CD4-positive, alpha-beta T cell treated with Interferon alpha-2 for 1 hour (primary cell): ENCODE measurements at places on chromosomes 5 and 9.

DNA sequence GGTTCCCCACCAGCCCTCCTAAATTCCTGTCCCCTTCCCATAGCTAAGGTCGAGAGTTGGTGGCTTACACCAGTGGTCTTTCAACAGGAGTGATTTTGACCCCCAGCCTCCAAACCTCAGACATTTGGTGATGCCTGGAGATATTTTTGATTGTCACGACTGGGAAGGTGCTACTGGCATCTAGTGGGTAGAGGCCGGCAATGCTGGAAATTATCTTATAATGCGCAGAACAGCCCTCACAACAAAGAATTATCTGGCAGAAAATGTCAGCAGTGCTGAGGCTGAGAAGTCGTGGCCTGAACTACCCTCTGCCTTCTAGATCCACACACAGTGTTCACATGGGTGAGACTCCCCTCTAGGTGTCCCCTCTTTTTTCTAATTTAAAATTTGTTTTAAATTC is 69.6 kb downstream of the IL31RA start:
- DNase-seq, result no peak

DNA sequence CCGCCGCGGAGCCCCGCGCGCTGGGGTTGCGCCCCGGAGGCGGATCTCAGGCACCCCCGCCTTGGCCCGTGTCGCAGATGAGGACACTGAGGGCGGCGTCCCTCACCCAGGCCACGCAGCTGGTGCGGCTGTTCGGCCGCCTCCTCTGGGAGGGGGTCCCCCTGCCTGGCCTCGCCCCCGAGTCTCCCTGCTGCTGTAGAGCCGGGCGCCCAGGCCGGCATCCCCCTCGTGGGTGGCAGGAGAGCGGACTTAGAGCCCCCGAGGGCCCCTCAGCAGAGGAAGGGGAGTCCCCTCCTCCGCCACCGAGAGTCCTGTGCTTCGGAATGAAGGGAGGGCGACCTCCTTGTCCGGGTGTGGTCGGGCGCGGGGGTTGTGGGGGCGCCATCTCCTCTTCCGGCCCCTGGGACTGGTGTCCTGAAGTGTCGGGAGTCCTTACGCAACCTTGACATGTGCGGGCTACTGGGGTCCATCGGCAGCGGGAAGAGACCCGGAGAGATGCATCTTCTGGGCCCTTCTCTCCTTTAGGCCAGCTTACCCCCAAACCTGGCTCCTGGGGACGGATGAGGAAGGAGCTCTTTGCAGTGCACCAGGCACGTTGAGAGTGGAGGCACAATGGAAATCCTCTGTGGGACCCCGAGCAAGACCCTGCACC is 11.7 kb upstream of the EXOSC2 start:
- no peak for DNase-seq

- no peak for DNase-seq
Measured at GRCh38 chr9:129725795-129726251, 27.0 kb downstream of the PTGES start.

DNA sequence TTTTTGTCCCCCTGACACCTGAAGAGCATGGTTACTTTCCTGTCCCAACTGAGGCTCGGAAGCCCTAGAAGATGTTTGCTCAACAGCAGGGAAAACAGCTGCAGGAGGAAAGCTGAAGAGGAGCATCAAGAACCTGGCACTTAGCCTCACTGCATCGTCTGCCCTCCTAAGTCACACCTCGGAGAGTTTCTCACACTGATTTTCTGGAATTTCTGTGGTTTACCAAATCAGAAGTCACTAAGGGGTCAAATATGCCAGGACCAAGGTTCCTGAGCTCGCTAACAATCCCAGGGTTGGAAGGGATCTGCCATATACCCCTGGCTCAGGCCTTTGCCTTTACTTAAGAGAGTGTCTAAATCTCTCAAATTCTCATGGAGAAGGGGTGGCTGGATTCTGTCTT is 5.3 kb downstream of the IL12B start:
- no peak for DNase-seq

- no peak for DNase-seq
Measured at GRCh38 chr5:14569948-14570691, 11.5 kb upstream of the OTULINL start.

GRCh38 chr9:94951324-94952135 is 225.0 kb downstream of the AOPEP start:
- DNase-seq, result peak; percentile 13

DNA sequence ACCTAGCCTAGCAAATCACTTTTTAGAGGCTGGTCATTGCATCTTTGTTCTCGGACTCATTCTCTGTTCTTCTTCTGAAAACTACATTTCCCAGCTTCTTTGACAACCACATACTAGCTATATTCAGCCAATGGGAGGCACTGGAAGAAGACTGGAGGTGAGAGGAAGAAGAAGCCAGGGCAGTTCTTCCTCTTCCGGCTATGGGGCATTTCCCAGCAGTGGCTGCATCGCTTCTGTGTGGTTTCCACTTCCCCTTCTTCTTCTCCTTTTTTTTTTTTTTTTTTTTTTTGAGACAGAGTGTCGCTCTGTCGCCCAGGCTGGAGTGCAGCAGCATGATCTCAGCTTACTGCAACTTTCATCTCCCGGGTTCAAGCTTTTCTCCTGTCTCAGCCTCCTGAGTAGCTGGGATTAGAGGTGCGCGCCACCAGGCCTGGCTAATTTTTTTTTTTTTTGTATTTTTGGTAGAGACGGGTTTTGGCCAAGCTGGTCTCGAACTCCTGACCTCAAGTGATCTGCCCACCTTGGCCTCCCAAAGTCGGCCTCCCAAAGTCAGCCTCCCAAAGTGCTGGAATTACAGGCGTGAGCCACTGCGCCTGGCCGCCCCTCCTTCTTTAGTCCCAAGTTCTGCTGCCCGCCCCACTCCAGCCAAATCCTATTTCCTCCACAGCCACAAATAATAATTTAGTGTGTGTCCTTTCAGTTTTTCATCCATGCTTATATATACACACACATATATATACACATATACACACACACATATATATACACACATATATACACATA is 6.9 kb upstream of the UBAP1 start:
- peak; percentile 89 for DNase-seq

GRCh38 chr5:54526604-54527288 is 9.2 kb downstream of the SNX18 start:
- no peak for DNase-seq

GRCh38 chr5:38468202-38468673 is 88.2 kb downstream of the LIFR start:
- DNase-seq, result no peak

DNA sequence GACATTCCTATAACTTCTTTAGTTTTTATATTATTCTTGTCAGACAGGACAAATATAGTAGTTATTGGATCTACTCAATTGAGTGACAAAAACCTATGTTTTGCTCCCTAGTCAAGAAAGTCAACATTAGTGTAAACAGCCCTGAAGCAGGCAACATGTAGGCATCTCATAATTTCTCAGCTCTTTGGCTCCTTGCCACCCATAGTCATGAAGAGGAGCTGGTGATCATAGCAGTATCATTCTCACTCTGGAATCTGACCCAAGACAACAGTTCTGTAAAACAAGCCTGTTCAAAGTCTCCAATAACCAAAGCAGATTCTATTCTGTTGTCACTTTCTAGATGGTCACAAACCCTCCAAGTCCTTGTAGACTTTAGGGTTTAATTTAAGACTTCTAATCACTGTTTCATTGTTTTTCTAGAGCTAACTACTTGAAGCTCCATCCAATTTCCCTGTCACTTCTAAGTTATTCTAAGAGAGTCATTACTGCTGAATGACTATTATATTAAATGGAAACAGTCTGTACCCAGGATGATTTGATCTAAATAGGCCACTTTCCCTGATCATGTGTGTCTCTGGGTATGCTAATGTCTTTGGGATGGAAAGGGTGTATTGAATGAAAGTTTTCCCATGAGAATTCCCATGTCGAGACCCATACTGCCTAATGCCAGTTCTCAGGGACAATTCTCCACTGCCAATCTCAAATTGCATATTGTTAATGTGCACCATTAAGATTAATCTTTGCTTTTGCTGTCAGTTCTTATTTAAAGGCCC is 533.3 kb downstream of the ACTL7B start:
- DNase-seq, result no peak

- DNase-seq, result no peak
Measured at GRCh38 chr5:149224282-149224681, 47.4 kb upstream of the AFAP1L1 start.

DNA sequence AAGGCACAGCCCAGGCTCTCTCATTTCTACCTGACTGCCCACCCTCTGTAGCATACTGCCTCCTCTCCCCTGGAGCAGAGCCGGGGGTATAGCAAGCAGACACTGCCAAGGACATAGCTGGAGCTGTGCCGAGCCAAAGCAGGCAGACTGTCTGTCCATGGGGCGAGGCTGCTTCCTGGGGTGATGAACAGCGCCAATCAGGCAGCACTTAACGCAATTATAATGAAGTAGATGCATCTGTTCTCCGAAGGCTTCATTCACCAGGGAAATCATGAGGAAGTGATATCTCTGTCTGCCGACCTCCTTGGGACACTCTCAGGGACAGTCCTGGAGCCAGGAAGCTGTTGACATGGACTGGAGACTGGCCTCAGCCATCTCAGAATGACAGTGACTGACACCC is 230.7 kb downstream of the ASTN2 start:
- DNase-seq, result no peak

DNA sequence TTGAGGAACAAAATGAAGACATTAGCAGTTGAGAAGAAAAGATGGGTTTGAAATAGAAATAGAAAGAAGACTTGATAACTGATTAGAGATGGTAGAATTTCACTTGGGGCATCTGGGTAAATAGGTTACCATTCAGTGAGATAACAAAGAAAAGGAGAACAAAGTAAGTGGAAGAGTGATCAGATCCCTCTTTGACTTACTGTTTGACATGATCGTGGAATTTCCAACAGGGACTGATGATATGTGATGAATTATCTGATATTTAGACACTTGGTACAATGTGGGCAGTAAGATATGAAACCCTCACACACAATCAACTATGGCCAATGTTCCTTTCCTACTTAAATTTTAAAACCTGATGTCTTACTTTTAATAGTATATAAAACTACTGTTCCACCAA is 70.1 kb upstream of the STARD4 start:
- no peak for DNase-seq

GRCh38 chr5:57396701-57397100 is 85.9 kb downstream of the ACTBL2 start:
- no peak for DNase-seq

DNA sequence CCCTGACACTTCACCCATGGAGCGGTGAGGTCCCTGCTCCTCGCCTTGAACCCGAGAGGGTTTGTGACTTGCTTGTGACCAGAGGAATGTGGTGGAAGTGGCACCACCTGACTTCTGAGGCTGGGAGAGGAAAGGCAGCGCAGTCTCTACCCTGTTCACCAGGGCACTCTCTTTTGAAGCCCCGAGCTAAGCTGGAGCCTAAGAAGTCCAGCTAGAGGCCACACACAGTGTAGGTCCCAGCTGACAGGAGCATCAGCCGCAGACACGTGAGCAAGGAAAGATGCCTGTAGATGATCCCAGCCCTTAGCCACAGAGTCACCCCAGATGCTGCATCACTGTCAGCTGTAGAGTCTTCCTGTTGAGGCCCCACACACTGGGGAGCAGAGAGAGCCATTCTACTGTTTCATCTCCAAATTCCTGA is 1.7 kb upstream of the ANGPTL2 start:
- no peak for DNase-seq

- no peak for DNase-seq
Measured at GRCh38 chr5:162193012-162193411, 125.4 kb downstream of the GABRG2 start.

DNA sequence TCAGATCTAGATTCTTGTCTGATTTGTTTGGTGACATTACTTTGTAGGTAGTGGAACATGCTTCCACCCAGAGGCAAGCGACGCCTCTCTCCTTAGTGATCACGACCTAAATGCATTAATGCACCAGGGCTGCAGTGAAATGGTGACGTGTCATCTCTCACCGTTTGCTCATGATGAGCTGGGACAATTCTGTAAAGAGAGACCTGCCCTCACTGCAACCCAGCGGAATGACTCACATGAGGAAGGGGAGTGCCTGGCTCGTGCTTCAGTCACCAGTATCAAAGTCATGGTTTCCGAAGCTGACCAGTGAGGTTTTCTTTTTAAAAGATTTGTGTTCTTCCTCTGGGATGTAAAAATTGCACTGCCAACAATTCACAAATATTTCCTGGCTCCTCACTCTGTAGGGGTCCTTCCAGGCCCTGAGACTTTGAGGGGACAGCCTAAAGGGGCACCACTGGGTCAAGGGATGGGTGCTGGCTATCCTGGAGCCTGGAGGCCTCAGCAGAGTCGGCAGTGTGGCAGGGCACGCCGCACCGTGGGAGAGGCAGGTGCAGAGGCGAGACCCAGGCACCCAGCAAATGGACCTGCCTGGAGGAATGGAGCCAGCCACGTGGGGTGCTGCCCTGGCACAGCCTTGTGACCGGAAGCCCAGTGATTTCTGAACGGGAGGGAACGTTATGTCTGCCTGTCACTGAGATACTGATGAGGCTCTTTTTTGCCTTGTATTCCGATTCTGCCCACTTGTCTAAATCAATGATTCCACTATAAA is 17.3 kb downstream of the QSOX2 start:
- no peak for DNase-seq

- DNase-seq, result peak; percentile 43
Measured at GRCh38 chr5:141623186-141623585, 4.4 kb upstream of the DIAPH1 start.

GRCh38 chr9:89613912-89614892 is 9.4 kb downstream of the GADD45G start:
- no peak for DNase-seq

DNA sequence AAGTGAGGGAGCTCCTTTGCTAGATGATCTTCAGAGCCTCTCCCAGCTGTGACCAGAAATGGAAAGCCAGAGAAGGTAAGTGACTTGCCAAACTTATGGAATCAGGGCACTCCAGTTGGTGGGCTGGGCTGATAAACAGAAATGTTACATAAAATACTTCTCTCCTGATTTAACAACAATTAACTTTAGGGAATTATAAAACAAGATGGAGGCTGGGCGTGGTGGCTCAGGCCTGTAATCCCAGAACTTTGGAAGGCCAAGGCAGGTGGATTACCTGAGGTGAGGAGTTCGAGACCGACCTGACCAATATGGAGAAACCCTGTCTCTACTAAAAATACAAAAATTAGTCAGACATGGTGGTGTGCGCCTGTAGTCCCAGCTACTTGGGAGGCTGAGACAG is 899 bp upstream of the MED10 start:
- DNase-seq, result no peak

DNA sequence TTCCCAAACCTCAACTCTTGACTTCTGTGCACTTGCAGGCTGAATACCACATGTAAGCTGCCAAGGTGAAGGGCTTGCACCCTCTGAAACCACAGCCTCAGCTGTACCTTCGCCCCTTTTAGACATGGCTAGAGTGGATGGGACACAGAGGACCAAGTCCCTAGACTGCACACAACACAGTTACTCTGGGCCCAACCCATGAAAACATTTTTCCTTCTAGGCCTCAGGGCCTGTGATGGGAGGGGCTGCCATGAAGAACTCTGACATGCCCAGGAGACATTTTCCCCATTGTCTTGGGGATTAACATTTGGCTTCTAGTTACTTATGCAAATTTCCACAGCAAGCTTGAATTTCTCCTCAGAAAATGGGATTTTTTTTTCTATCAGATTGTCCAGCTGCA is 331.0 kb upstream of the RGMB start:
- DNase-seq, result no peak
